ENCODE measurements at places on chromosomes 1 and 21.

DNA sequence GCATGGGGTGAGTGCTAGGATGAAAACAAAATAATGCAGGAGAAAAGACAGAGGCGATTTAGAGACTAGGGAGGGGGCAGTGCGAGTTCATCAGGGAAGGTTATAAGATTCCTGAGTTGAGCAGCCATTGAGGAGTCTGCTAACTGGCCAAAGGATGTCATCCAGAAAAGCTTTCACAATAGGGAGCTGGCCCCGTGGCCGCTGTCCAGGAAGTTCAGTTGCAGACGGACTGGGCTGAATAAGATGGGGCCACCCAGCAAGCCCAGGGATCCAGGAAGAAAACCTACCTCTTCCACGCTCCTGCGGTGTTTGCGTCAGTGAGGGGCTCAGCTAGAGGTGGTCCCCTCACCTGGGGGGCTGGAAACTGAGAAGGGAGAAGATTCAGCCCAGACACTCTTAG lies 4.0 kb upstream of the PKP1 start:
- no peak for DNase-seq

DNA sequence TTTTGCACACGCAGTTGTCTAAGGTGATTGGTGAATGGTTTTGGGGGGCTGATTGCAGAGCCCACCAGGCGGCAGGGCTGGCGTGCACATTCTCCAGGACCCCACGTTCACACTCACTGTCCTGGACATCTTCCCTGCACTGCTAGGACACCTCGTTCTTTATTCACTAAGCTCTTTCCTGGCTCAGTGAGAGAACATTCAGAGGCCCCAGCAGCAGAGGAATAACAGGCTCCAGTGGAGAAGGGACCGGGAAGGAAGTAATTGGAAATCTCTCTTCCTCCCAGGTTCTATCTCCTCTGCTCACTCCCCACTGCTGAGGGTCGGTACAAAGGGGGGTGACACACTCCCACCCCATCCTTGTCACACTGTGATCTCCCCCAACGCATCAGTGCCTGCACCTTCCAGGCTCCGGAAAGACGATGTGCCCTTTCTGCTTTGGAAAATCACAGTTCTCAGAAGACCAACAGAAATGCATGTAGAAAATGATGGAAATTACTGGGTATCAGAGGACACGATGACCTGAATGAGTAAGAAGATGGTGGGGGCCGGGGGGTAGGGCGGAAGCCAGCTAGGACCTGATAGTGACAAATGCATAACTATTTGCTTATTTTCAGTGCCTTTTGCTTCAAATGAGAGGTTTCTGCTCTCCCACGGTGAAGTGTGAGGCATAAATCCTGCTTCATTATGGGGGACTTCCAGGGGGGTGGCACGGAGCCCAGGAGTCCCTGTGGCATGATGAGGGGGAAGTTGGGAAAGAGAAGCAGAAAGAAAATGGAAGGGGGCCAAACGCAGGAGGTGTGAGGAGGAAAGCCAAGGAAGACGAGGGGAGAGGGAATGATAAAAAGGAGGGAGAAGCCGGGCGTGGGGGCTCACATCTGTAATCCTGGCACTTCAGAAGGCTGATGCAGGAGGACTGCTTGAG lies 25.2 kb upstream of the KIF26B start:
- DNase-seq: no peak

DNA sequence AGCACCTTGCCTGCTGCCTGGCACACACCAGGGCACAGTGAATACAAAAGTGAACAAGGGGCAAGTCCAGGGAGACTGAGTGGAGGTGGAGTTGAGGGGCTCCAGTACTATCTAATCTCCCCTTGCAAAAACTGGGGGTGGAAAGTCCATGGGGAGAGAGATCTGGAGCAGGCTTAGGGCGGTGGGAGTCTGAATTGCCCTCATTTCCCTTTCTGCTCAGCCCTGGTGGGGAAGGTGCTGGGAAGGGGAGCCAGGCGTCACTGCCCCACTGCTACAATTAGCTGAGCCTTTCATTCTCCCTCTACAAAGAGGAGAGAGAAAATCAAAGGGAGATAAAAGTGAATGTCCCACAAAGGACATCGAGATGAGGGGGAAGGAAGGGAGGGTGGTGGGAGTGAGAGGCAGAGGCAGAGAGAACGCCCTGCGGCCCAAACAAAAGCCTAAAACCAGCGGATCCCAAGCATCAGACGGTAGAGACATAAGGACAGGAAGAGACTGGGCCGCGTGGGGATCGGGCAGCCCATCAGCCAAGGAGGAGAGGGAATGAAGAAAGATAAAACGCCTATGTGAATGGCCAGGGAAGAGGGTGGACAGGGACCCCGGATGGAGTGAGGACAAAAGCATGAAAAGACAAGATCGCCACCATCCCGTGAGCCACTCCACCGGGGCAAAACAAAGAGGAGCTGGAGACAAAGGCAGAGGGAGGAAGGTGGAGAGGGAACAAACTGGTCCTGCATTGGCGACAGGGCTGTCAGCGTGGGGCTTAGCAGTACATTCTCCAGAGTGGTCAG lies 46.8 kb upstream of the SOX13 start:
- no peak for DNase-seq

GRCh38 chr1:168089326-168089978 lies 47.3 kb downstream of the GPR161 start:
- DNase-seq: no peak

GRCh38 chr1:51415963-51416362 lies 85.6 kb upstream of the TTC39A start:
- no peak for DNase-seq

GRCh38 chr1:234927971-234928640 lies 200.5 kb downstream of the TOMM20 start:
- no peak for DNase-seq
